HAP-1 (cell line): ENCODE measurements at places on chromosomes 6 and 20.

- DNase-seq, result no peak
Observed at GRCh38 chr6:159693894-159694545, 979 bp upstream of the SOD2 start.

DNA sequence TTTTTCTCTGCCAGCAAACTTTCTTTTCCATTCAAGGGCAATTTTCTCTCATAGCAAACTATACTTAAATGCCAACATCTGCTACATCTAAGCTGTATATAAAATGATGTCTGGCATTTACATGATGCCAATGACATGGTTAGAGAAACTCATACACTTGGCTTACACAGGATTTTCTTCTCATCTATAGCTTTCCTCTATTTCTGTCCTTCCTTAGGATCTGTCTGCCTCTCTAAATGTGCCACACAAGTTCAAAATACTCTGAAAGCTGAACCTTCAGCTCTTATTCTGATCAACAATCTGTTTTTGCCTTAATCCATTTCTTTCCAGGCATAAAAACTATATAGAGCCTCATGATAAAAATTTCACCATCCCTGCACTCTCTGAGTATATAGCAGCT is 290.9 kb upstream of the RNF217 start:
- no peak for DNase-seq

- DNase-seq, result no peak
Observed at GRCh38 chr6:485655-486170, 94.2 kb downstream of the IRF4 start.

- DNase-seq, result no peak
Observed at GRCh38 chr6:63926258-63926780, 290.7 kb downstream of the PHF3 start.

GRCh38 chr20:13042458-13042794 is 33.7 kb downstream of the SPTLC3 start:
- DNase-seq, result no peak

GRCh38 chr6:5584078-5584482 is 322.8 kb downstream of the FARS2 start:
- no peak for DNase-seq

DNA sequence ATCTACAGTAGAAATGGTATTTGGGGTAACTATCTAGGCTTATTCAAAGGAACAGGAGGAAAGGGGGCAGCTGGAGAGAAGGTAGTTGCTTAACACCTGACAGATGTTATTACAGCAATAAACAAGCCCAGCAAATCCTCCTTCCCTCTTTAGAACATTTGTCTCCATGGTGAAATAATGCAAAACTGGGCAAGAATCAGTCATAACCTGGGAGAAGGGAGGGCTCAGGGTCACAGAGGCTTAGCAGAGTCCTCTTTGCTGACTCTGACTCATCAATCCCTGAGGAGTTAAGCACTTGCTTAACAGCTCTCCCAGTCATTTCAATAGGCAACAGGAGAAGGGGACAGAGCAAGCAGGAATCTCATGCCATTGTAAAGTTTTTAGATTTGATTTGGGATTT is 230.3 kb downstream of the IBTK start:
- DNase-seq, result no peak

- DNase-seq, result no peak
Observed at GRCh38 chr6:12749531-12750379, 33.2 kb downstream of the PHACTR1 start.

- no peak for DNase-seq
Observed at GRCh38 chr6:48290595-48290994, 179.6 kb upstream of the PTCHD4 start.

GRCh38 chr6:8881663-8882062 is 446.3 kb upstream of the SLC35B3 start:
- no peak for DNase-seq

GRCh38 chr6:144216668-144217218 is 66.4 kb downstream of the STX11 start:
- no peak for DNase-seq

DNA sequence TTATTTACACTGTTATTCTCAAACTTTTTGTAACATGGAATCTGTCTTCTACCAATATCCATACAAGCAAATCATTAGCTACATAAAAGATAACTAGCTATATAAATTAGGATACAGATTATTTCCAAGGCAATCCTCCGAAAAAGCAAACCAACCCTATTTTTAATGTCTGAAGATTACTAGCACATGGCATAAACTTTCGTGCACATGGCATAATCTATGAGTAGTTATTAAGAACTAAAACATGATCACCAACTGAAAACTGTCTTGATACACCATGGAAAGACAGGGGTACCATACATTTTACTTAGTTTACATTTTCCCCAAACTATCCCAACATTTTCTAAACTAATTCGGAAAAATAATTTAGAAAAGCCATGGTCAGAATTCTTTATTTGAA is 54.4 kb downstream of the CYP39A1 start:
- DNase-seq, result no peak

DNA sequence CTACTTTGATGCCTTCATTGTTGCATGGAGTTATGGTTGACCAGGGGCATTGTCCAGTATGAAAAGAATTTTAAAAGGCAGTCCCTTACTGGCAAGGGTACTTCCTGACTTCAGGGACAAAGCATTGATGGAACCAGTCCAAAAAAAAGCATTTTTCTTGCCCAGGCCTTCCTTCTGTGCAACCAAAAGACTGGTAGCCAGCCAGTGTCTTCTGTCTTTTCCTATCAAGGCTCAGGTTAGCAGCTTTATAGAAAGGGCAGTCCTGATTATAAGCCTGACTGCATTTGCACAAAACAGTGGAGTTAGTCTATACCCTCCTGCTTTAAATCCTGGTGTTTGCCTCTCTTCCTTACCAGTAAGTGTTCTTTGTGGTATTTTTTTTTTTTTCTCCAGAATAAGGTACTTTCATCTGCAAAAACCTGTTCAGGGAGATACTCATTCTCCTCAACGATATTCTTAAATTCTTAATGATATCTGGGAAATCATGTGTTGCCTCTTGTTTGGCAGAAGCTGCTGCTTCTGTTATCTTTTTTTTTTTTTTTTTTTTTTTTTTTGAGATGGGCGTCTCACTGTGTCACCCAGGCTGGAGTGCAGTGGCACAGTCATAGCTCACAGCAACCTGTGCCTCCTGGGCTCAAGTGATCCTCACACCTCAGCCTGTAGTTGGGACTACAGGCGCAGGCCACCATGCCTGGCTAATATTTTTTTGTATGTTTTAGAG is 33.9 kb downstream of the SCAF8 start:
- DNase-seq, result no peak

DNA sequence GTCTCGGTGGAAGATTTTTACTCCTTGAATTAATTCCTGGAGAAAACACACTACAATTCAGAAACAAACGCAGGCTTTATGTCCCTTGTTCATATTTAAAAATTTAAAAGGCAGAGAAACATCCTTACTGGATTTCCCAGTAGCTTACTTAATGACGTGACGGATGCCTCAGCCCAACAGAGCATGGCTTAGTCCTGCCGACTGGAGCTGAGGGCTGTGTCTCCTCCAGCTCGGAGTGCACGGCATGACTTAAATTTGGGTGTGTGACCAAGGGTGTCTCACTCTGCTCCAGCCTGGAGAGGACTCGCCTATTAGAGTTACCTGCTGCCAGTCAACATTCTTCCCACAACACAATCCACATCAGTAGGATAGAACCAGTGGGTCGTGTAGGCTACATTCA is 107.1 kb downstream of the PSMB1 start:
- no peak for DNase-seq

- no peak for DNase-seq
Observed at GRCh38 chr6:19811397-19812079, 25.6 kb upstream of the ID4 start.

DNA sequence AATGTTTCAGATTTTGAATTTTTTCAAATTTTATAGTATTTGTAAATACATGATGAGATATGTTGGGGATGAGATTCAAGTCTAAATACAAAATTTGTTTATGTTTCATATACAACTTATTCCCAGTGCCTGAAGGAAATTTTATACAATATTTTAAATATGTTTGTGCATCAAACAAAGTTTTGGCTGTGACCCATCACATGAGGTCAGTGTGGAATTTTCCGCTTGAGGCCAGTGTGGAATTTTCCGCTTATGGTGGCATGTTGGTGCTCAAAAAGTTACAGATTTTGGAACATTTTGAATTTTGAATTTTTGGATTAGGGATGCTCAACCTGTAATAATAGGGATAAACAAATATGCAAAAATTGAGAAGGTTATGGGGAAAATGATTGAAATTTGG is 356.6 kb upstream of the JAG1 start:
- no peak for DNase-seq

DNA sequence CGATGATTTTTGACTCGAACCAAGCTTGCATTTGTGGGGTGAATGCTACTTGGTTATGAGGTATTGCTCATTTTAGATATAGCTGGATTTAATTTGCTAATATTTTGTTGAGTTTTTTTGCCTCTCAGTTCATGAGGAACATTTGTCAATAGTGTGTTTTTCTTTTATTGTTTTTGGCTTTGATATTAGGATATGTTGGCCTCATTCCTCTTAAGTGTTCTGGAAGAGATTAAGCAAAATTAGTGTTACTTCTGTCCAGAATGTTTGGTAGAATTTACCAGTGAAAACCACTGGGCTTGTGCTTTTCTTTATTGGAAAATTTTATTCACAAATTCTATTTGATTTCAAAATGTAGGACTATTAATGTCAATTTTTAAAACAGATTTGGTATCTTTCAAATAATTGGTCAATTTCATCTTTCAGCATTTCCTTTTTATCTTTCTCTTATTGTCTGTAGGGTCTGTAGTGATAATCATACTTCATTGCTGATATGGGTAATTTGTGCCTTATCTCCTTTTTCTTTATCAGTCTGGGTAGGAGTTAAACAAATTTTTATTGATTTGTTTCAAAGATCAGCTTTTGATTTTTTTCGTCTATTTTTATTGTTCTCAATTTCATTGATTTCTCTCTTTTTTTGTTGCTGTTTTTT is 14.1 kb downstream of the AIG1 start:
- no peak for DNase-seq

DNA sequence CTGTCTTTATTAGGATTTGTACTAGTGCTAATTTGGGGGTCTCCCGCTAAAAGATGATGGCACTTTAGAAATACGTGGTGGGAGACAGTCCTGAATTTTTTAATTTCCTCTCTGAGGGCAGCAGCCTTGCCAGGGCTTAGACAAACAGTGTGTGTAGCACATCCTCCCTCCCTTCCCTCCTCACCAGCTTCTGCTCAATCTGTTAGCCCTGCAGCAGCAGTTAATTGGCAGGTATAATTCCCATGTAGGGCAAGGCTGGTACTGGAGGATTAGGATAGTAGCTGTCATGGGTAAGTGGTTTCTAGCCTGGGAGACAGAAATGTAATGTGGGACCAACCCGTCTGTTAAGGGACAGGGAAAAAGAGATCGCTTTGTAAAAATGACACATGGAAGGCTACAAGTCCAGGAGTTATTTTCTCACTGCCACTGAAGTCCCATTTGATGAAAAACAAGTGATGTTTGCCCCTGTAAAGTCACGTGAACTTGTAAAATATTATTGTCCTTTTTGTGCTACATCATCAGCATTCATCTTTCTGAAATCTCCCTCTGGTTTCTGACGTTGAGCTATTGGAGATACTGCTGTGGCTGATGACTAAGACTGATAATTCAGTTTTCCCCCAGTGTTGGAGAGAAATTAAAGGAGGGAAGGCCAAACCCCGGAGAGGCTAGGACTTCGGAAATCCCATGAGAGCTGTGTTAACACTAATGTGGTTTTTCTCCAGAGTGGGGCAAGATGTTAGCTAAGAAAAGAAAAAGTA is 40.6 kb downstream of the CTNNBL1 start:
- DNase-seq, result no peak

DNA sequence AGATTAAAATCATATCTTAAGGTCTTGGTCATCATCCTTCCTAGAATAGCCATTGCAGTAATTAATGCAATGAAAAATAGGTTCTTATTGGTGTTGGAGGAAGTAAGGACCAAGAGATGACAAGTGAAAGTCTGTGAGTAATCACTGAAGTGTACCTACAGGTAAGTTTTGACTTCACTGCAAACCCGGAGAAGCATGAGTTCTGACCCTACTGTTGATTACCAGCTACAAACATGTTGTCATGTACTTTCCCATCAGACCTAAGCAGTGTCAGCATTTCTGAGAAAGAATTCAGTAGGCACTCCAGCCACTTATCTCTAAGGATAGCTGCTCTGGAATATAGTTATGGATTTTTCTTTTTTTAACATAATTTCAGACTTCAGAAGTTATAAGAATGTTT is 280.9 kb downstream of the ZFAND3 start:
- DNase-seq, result no peak

DNA sequence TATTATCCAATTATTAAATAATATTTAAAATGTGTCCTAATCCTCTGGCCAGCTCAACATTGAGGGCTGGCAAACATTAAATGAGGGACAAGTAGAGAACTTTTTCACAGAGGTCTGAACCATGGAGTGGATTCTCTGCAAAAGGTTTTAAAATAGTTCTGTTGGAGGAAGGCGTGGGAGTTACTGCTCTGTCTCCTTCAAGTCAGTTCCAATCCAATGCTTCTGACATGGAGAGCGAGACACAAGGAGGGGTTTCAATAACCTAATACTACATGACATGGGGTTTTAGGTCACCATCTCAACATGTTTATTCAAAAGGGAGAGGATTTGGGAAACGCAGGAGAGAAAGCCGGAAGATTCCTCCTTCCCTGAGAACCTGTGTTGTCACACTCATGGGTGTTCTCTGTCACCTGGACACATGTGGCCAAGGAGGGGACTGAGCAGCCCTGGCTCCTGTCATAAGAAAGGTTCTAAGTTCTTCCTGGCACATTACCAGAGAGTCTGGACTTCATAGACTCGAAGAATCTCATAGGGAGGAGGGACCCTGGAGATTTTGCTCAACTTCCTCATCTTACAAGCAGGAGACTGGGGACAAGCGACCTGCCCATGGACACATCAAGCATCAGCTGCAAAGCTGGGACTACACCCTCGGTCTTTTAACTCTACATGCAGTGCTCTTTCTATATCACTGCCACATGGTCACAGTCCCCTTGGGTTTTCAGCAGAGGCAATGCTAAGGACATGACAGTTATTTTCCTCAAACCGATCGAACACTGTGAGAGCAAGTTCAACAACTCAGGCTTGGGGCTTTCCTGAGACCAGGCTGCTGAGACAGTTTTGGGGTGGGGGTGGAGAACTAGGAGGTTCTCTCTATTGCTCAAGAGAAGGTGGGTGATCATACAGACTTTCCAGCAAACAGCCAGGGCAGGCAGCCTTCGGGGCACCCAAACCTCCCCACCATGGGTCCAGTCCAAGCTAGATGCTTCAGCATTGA is 38.6 kb downstream of the PRDM1 start:
- DNase-seq, result no peak
